Stimulated activated CD4-positive, alpha-beta T cell treated with anti-CD3 and anti-CD28 coated beads, Interleukin-1b, Interleukin-23, amount 100 ng/mL, for 48 hours (primary cell): ENCODE measurements at places on chromosomes 12 and 14.

- no peak for DNase-seq
Measured at GRCh38 chr14:102993523-102993922, 63.8 kb downstream of the CDC42BPB start.

DNA sequence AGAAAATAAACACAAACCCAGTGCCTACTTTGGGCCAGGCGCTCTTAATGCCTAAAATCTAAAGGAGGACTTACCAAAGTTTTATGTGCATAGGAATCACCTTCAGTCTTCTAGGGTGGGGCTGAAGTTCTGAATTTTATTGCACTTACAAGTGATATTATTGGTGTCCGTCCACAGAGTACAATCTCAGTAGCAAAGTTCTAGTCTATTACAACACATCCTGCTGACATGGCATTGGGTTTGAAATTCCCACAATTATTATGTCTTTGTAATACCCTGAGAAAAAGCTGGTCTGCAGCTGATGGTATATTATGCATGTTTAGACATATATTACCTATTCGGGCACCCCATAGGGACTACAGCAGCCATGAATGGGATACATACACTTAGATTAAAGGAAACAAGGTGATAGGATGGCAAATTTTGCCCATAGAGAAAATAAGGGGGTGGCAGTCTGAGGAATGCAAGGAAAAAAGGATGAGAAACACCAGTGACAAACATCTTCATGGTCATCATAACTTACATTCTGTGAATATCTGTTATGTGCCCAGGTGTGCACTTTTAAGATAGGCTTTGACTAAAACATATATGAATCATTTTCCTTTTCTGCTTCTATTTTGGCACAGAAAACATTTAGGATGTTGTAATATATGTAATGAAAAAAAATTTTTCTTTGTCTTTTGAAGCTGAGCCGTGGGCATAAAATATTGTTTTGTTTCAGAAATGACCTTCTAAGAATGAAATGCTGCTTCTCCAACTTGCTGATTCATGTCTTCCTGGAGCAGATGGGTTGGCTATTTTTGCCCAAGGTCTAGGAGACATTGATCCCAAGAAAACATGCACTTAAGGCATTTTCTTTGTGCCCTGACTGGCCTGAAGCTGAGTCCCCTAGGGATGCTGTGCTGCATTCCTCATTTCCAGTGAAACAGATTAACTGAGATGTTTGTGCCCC is 27.2 kb upstream of the ALG10 start:
- DNase-seq: no peak

DNA sequence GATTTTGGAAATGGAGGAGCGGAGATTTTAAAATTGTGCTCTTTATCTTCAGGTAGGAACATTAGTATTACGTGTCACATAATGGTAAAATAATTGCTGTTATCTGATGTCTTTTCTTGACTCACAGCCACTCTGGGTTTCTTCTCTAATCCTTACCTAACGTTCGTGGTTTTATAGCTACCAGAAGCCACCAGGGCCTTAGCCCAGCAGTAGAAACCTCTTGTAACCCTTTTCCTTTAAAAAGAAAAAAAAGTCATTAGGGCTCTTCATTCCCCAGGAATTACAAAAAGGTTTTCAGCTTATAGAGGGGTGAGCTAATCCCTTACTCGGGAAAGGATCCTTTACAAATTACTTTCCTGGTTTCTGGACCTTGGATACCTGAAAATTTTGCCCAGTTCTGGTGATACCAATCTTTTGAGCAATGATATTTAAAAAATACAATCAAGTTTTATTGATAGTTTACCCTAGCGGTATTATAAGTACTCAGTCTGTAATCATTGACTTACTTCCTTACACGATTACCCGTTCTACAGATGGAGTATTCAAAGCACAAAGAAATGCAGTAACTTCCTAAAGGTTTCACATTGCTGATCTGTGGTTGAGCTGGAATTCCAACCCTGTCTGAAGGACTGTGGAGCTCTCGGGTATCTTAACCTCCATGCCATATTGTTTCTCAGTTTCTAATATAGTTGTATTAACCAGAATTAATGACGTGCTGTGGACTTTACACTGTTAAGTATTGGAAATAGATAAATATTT is 1.6 kb downstream of the GABARAPL1 start:
- DNase-seq: no peak

DNA sequence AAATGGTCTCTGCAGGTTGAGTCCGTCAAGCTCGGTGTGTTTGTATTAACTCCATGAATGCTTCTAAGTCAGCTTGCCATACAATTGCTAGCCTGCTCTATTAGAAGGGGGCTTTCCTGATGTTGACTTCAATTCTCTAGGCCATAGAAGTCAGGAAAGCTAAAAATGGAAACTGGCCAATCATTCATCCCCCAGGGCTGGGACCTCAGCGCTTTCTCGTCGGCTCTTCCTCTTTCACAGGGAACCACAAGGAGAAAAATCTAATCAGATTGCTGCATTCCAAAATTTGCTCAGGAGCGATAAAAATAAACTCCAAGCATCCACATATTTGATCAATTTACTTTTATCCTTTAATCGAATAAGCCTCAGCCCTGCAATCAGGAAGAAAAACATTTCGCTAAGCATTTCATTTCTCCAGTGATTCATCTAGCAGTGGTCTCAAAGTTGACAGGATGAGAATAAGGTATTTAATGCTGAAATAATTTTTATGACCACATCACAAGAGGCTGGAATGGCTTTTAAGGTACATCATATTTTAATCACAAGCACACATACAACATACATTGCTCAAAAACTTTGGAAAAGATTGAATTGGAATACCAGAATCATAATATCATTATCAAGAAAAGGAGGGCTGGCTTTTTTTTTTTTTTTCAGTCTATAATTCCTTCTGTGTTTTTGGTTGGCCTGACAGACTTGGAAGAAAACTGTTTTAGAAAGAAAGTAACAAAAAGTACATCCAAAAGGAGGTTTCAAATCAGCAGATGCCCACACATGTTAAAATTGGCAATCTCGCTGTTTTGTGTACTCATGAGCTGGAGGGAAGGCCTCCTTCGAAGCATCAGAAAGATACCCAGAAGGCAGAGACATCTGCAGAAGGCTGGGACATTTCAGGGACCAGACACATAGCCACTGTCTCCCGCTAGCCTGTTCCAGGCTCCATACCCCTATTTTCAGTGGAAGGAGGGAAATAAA is 316.3 kb downstream of the NUAK1 start:
- DNase-seq: no peak
